Thymus (tissue), 14 donors: ENCODE measurements at places on chromosomes 3 and 15. TPM values are rescaled to one million over a fixed set of nuclear protein-coding genes. Genes with fewer than 3 reads are reported as not detected.

ATP13A5 gene
- polyA plus RNA-seq = 0.37 TPM

DNA sequence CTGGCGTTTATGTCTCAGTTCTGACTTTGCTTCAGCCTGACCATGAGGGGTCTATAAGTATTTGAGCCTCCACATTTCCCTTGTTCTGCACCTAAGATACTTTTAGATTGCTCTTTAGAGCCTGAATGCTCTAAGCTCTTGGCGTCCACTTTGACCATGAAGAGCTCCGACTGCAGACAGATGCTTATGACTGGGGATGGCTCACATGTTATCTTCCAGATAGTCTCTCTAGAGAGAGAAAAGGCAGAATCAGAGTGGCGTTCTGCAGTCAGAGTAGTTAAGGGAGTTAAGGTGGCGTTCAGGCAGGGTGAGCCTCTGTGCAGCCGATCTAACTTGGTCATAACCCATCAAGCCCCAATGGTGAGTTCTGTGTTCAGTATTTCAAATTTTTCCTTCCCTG is 487.9 kb upstream of the NR2F2 start:
- H3K27me3 ChIP-seq = no peaks in the 10 kb centered on the region
- peaks cover 16% of the 10 kb centered on the region for H3K4me1 ChIP-seq
- H3K36me3 ChIP-seq = no peaks in the 10 kb centered on the region
- H3K4me3 ChIP-seq = no peak overlapping the region
- DNase-seq = no peak

DNA sequence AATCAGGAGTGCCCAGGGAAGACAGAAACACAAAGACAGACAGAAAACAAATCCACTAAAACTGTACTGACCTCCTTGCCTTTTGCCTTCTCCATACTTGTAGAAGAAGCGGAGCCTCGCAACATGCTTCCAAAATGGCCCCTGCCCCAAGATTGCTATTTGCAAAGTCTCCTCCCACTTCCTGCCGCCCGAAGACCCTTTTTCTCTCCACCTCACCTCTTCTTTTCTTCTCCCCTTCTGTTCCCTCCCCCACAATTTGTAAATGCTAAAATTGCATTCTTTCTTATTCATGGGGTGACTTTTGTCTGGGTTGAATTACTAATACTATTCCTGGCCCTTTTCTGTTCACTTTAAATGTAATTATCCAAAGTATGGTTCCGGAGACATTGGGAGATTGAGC is at the start of gene DPPA4:
DPPA4 (minus strand) TSS at position 154 of the 400 bp plus-strand sequence; CDS start at position 125, 29 bp downstream.
- no peaks in the 10 kb centered on the region for H3K36me3 ChIP-seq
- peak within 1 kb of the TSS; percentile 60 for H3K4me3 ChIP-seq
- no peaks in the 10 kb centered on the region for H3K4me1 ChIP-seq
- H3K27me3 ChIP-seq = no peaks in the 10 kb centered on the region
- H3K27ac ChIP-seq = peak within 1 kb of the TSS; percentile 58

ZNF710 gene
- 21.9 TPM for polyA plus RNA-seq

DNA sequence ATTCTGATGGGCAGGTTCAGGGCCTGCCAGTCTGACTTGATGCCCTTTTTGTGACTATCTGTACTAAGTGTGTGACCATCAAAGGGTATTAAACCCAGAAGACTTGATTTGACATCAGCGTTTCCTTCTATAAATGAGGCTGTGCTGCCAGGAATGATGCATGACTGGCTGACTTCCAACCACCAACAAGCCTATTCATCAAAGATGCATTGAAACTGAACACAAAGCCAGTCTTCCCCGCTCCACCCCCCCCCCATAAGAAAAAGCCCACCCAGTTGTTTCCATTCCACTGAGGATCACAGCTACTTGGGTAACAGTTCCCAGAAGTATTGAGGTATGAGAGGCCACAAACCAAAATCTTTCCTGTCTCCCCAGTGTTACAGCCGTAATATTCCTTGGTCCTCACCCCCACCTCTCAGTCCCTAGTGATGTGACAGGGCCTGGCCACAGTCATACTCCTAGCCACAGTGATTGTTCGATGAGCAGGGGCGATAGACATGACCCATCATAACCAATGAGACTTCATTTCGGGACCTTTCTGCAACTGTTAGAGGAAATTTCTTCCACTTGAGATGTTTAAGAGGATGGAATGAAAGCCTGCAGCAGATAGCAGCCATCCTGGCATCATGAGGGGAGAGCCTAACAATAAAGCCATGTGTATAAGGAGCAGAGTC is 22.6 kb downstream of the SH3BP5 start:
- H3K4me1 ChIP-seq = peaks cover 16% of the 10 kb centered on the region
- H3K27ac ChIP-seq = peak overlapping the region; percentile 76

DNA sequence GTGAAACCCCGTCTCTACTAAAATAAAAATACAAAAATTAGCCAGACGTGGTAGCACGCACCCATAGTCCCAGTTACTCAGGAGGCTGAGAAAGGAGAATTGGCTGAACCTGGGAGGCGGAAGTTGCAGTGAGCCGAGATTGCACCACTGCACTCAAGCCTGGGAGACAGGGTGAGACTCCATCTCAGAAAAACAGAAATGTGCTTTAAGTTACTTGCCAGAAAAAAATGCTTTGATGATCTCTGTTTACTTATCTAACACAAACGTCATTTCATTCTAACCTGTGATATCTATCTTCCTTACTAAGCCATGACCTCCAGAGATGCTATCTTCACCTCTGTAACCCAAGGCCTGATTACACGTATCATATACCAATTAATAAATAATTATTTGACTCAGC is 7.4 kb downstream of the NKIRAS1 start:
- H3K27ac ChIP-seq = no peak overlapping the region
- no peak overlapping the region for H3K4me3 ChIP-seq
- H3K27me3 ChIP-seq = no peaks in the 10 kb centered on the region

DNA sequence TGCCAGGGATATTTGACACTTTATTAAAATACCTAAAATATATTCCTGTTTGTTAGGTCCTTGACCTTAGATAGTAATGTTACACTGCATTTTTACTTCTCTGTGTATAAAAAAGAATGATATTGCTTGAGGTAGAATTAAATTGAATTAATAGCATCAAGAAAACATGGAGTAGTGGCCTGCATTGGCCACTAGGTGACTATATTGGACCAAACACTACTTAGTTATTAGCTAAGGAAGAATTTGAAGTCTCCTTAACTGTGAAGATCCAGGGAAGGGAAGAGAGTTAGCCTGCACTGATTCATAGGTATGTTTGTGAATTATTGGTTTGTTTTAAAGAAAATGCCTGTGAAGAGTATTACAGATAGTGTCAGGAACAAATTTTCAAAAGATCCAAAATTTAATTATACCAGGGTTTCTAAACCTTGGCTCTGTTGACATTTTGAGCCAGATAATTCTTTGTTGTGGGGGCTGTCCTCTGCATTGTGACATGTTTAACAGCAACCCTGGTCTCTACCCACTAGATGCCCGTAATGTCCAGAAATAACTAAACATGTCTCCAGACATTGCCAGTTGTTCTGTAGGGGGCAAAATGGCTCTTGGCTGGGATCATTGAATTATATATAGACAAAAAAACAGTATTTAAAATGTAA is 103.6 kb upstream of the THSD4 start:
- no peak overlapping the region for H3K27ac ChIP-seq
- H3K4me1 ChIP-seq = no peaks in the 10 kb centered on the region
- no peaks in the 10 kb centered on the region for H3K27me3 ChIP-seq
- no peak overlapping the region for H3K4me3 ChIP-seq

- no peaks in the 10 kb centered on the region for H3K4me1 ChIP-seq
- no peaks in the 10 kb centered on the region for H3K27me3 ChIP-seq
- no peaks in the 10 kb centered on the region for H3K36me3 ChIP-seq
- no peak overlapping the region for H3K4me3 ChIP-seq
Observed at GRCh38 chr15:24858737-24859601, 95.8 kb upstream of the SNRPN start.

TM4SF18 gene
- 0.66 TPM for polyA plus RNA-seq

KLHL40 gene
- polyA plus RNA-seq = 0.16 TPM

CACNA2D3 gene
- 2.1 TPM for polyA plus RNA-seq

DNA sequence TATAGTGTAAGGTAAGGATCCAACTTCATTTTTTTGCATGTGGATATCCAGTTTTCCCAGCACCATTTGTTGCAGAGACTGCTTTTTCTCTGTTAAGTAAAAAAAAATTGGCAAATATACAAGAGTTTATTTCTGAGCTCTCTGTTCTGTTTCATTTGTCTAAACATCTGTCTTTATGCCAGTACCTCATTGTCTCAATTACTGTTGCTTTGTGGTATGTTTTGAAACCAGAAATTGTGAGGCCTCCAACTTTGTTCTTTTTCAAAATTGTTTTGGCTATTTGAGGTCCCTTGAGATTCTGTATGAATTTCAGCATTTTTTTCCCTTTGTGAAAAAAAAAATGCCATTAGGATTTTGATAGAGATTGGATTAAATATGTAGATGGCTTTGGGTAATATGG is 150.5 kb downstream of the MINAR1 start:
- no peak for DNase-seq
- H3K36me3 ChIP-seq = no peaks in the 10 kb centered on the region
- no peak overlapping the region for H3K27ac ChIP-seq
- H3K27me3 ChIP-seq = no peaks in the 10 kb centered on the region
- no peaks in the 10 kb centered on the region for H3K4me1 ChIP-seq

DNA sequence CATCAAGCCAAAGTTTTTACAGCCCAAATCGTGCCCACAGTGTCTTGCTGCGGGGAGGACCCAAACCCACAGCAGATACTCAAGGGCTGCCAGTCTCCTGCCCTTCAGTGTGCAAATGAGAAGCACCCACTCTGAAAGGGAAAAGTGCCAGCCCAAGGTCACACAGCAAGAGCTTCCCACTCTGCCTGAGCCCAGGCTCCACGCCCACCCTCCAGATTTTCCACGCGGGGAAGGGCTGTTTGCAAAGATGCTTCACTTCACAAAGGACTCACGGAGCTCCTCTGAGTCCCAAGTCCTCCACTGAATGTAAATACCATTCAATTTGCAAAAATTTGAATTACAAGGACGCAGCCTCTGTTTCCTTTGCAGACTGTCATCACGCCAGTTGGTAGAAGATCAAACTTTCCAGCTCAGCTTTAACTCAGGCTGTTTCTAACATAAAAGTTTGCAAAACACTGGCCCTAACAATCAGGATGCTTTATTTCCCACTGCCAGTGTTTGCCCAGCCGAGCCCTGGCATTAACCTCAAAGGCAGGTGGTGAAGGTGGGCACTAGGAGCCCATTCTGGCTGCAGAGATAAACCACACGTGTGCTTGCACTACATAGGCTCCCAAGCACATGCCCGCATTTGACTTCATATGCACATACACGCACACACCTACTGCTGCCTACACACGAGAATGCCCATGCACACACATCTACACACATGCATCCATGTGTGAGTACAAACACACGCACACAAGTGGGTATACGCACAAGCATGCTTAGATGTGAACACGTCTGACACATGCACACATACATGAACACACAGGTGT is 7.6 kb downstream of the CACNA2D2 start:
- no peaks in the 10 kb centered on the region for H3K36me3 ChIP-seq
- H3K4me1 ChIP-seq = peaks cover 16% of the 10 kb centered on the region
- DNase-seq = no peak
- no peak overlapping the region for H3K4me3 ChIP-seq
- H3K27ac ChIP-seq = no peak overlapping the region

- no peak overlapping the region for H3K27ac ChIP-seq
- H3K36me3 ChIP-seq = no peaks in the 10 kb centered on the region
- DNase-seq = no peak
- H3K4me1 ChIP-seq = peaks cover 20% of the 10 kb centered on the region
Observed at GRCh38 chr3:43995547-43996378, 245.9 kb upstream of the TOPAZ1 start.

- no peak for DNase-seq
- H3K4me1 ChIP-seq = no peaks in the 10 kb centered on the region
- H3K27me3 ChIP-seq = no peaks in the 10 kb centered on the region
- H3K4me3 ChIP-seq = no peak overlapping the region
- H3K27ac ChIP-seq = no peak overlapping the region
Observed at GRCh38 chr3:102630531-102630930, 195.7 kb downstream of the ZPLD1 start.

DNA sequence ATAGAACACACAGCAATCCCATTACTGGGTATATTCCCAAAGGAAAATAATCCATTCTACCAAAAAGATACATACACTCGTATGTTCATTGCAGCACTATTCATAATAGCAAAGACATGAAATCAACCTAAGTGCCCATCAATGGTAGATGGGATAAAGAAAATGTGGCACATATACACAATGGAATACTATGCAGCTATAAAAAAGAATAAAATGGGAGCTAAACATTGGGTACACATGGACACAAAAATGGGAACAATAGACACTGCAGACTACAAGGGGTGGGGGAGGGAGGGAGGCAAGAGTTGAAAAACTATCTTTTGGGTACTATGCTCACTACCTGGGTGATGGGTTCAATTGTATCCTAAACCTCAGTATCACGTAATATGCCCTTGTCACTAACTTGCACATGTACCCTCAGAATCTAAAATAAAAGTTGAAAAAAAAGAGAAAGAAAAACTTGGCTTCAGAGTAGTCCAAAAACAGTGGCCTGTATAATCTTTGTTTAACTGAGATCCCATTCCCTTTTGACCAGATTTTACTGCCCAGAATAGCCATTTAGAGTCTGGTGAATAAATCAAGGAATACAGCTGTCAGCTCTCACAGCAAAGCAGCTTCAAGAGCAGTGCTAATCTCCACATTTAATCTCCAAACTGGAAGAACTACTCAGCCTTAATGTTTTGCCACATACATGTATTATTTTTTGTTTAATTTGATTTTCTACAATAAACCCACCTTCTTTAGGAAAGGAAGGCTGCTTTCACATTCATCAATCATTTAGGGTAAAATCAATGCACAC is 54.5 kb upstream of the XRN1 start:
- H3K36me3 ChIP-seq = peaks cover 33% of the 10 kb centered on the region
- H3K4me3 ChIP-seq = no peak overlapping the region
- no peaks in the 10 kb centered on the region for H3K4me1 ChIP-seq
- no peak overlapping the region for H3K27ac ChIP-seq
- H3K27me3 ChIP-seq = no peaks in the 10 kb centered on the region
- no peak for DNase-seq

DNA sequence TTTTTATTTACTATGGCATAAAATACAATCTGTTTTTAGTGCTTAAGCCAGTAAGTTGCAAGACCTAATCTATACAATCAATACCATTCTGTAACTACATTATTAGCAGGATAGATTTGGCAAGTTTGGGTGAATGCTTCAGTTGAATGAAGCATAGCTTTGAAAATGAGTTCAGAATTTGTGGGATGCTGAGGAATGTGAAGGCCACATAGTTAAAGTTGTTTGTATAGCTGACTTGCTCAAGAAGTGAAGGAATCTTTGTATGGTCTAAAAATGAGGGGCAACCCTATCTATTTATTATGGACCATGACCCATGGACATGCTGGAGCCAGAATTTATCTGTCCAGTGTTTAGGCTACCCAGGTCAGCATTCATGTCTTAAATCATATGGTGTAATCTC is 58.5 kb downstream of the CRYBG3 start:
- H3K27ac ChIP-seq = no peak overlapping the region
- H3K4me1 ChIP-seq = no peaks in the 10 kb centered on the region
- H3K36me3 ChIP-seq = no peaks in the 10 kb centered on the region

GRCh38 chr3:55065331-55065730 is 137.5 kb upstream of the LRTM1 start:
- H3K27ac ChIP-seq = no peak overlapping the region
